ELR (cell line): ENCODE measurements at places on chromosomes 6 and 20.

- no peak for DNase-seq
Observed at GRCh38 chr6:158415666-158416065, 103.4 kb downstream of the TULP4 start.

GRCh38 chr6:88377976-88378568 lies 211.9 kb upstream of the CNR1 start:
- no peak for DNase-seq

- peak; percentile 3 for DNase-seq
Observed at GRCh38 chr6:107185391-107185970, 70.2 kb upstream of the BEND3 start.

DNA sequence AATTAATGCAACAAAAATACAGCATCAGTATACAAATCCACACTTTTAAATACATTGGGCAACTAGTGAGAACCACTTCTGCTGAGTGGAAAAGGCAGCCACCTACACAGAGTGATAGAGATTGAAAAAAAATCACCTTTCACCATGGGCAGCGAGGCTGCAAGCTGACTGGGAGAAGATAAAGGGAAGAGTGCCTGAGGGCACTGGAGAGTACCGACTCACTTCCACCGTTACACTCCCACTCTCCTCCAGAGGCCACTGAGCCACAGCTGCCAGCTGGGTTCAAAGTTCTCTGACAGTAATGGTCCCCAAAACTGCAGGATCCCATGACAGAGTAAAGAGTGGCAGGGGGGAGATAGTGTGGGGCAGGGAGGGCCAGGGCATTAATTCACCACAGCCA lies 24.1 kb downstream of the PXT1 start:
- DNase-seq = peak; percentile 38

GRCh38 chr6:130366107-130367005 lies 539 bp downstream of the TMEM200A start:
- peak; percentile 81 for DNase-seq

DNA sequence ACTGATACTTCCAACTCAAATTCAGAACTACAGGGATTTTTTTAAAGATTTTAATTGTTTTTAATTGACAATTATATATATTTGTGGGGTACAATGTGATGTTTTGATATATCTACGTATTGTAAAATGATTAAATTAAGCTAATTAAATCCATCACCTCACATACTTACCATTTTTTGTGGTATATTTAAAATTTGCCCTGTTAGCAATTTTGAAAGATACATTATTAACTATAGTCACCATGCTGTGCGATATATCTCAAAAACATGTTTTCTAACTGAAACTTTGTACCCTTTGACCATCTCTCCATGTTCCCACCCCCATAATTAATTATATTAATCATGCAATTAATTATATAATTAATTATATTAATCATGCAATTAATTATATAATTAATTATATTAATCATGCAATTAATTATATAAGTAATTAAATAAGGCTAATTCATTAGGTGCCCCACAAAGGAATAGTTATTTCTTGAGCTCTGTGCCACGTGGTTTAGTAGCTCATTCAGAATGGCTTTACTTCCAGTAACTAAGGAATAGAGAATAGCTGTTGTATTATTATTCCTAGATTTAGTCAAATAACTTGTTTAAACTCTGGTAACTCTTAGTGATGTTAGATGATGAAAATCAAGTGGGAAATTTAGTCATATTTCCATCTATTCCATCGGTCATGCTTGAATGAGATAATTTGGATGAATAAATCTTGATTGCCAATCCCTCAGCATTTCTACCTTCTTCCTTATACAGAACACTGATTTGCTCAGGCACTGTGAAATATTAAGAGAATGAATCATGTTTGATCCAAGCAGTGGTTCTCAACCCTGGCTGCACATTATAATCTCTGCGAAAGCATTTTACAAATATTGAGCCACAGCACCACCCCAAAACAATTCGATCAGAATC lies 25.1 kb downstream of the LOC128125822 start:
- peak; percentile 51 for DNase-seq

DNA sequence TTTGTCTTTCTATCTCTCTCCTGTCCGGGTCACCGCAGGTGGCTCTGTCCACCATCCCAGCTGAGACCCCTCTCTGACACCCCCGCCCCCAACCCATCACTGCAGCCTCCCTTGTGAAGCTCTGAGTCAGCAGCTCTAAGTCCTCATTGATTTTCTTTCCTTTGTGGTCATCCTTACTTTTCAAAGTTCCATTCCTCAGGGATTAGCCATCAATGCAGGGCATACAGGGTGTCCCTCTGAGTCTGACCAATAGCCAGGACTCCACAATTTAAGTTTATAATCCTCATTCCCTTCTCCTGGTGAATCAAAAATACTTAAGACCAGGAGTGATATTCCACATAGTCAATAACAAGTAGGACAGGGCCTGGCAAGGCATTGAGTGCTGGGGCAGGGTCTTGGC lies 333.3 kb upstream of the CNR1 start:
- DNase-seq = no peak

- DNase-seq = no peak
Observed at GRCh38 chr20:25321262-25321831, 69.3 kb downstream of the ABHD12 start.

DNA sequence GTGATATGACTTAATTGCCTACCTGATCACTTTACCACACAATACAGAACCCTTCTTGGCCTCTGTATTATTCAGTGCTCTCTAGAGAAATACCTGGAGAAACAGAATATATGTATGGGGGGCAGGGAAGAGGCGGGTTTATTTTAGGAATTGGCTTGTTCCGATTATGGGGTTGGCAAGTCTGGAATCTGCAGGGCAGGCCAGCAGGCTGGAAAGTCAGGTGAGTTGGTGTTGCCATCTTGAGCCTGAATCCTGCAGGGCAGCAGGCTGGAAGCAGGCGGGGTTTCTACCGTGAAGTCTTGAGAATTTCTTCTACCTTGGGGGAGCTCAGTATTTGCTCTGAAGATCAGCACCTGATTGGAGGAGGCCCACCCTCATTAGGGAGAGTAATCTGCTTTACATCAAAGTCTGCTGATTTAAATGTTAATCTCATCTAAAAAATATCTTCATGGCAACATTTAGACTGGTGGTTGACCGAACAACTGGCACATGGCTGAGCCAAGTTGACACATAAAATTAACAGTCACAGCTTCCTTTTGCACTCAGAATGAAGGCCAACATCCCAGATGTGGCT lies 193.9 kb downstream of the ZDHHC14 start:
- no peak for DNase-seq

- DNase-seq = no peak
Observed at GRCh38 chr6:15489261-15489962, 173.4 kb downstream of the DTNBP1 start.

GRCh38 chr6:72271531-72271930 lies 350.3 kb upstream of the KCNQ5 start:
- DNase-seq = no peak

DNA sequence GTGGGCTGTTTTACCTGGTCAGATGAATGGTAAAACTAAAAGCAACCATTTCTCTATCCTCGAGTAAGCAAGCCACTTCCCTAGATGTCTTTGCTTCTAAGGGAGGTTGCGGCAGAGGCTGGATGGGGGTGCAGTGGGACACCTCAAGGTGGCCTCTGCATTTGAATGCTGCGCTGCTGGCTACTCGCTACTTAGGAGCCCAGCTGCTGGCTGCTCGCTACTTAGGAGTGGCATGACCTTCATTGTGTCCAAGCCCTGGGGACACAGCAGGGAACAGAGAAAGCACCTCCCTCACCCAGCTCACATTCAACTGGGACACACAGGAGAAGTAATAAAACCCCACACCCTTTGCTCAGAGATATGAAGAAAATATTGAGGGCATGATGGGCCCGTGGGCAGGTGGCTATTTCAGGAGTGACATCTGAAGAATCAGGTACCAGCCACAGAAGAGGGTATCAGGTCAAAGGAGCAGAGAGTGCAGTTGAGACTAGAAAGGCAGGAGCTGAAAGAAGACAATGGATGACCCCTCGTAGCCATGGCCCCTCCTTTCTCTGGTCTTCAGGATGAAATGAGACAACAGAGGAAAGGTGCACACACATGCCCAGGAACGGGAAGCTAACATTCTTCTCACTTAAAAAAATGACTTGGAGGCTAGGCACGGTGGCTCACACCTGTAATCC lies 149.4 kb downstream of the ZMYND8 start:
- no peak for DNase-seq

- DNase-seq = no peak
Observed at GRCh38 chr6:135097172-135097571, 42.5 kb upstream of the HBS1L start.

GRCh38 chr6:31972709-31973350 lies 892 bp upstream of the DXO start:
- peak; percentile 52 for DNase-seq

DNA sequence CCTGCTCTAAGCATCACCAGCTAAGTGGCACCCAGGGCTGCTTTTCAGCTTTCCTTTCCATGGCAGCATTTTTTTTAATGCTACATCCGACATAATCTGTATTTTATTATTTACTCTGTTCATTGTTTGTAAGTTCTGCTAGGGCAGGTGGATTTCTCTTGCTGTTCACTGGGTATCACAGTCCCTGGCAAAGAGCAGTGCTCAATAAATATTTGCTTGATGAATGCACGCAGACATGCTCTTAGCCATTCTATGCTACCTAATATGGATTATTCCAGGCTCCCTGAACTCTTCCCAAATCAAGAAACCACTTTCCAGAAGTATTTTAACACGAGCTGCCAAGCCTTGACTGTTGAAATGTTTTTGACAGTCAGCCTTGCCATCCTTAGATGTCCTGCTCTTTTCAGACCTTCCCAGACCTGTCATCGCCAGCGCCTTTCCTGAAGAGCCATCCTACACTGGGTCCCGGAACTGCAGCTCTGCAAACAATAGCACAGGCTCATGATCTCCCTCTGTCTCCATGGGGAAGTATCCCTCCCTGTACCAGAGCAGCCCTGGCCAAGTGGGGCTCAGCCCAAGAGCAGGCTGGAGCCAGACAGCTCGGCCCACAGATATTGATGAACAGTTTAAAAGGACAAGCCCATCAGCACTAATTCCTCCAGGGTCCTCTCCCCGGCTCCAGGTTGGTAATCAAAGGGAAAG lies 136.5 kb upstream of the CDH4 start:
- DNase-seq = no peak

DNA sequence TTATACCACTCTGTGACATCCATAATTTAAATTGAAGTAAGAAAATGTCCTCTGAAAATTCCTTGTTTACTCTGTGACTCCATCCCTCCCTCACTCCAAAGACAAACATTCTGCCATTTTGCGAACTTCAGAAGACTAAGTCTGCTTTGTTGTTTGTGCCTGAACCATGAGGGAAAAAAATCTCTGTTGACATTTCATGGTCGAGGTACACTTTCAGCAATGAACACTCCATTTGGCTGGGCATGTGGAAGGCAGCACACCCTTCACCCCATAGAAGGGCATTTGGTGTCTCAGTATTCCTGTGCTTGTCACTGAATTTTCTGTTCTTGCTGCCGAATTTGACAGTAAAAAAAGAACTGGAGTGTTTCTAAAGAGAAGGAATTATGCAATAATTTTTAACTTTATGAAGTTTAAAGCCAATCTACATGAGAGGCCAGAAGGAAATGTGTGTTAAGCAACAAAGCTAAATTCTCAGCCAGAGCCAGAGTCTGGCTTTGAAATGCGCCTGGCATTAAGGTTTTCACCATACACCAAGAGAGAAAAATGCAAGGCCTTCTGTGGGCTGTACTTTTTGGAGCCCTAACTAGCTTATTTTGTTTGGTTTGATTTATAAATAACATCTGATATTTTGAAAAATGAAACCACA lies 4.7 kb upstream of the PBOV1 start:
- no peak for DNase-seq

DNA sequence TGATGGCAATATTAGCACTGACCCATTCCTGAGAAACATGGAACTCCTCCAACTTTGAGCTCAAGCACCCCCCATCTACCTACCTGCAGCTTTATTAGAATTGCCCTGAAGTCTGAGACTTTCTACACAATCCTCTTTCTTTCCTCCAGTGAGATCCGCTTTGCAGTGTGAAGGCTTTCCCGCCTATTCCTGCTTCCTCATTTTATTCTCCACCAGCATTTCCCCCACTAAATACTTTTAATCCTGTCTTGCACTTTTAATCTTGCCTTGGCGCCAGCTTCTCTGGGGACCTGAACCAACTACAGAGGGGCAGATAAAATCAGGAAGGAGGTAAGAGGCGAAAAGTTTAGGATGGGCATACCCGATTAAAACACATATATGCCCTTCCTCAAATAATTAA lies 178.1 kb upstream of the PRDM1 start:
- no peak for DNase-seq

DNA sequence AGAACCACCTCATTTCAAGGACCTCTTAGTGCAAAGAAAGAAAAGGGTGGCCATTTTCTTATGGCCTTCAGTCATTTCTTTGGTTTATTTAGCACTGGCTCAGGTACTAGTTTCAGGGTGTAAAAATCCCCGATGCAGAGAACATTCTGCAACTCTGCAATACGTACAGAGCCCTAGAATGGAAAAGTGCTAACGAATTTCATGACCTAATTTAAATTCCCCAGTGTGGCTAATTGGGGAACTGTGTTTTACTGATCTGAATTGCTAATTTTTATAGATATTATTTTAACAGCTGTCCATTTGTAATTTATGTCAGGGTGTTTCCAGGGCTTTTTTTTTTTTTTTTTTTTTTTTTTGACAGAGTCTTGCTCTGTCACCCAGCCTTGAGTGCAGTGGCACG lies 160.7 kb downstream of the UST start:
- no peak for DNase-seq

DNA sequence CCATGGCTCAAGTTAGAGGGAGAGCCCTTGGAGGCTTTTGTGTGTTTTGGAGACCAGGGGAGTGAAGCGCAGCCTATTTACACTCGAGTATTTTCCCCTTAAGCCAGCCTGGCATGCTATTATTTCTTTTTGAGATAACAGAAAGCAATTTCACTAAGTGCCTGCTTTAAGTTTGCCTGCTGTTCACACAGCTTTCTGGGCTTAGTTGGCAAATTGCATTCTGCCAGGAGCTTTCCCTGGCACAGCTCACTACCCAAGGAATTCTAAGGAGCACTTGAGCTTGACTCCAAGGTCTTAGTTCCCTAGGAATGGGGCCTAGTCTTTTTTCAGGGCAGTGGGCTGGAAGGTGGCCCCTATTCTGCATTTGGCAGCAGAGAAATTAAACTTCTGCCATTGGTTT lies 19.0 kb upstream of the ASXL1 start:
- DNase-seq = no peak

DNA sequence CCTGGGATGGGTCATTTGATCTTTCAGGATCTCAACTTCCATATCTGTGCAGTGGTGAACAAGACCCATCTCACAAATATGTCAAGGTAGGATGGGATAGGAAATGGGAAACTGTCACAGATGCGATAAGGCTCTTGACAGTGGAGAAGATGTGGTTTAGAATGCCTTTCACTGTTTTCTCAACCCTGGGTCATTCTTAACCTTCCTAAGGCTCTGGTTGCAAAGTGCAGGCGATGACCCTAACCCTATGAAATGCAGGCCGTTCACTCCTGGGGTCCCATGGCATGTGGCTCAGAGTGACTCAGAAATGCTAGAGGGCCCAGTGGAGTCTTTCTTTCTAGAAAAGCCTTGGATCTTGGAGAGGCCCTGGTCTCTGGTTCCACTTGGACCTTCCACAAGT lies 61.7 kb downstream of the FOXA2 start:
- DNase-seq = no peak

GRCh38 chr6:139834232-139834631 lies 459.8 kb upstream of the CITED2 start:
- DNase-seq = no peak
